ENCODE measurements at places on chromosomes 1 and 21. TPM values are rescaled to one million over a fixed set of nuclear protein-coding genes. Genes with fewer than 3 reads are reported as not detected.
A peak's percentile ranks its signal among the peaks of the same experiment; 100 is the strongest.

GRCh38 chr1:25802915-25803314, 2.9 kb downstream of the SELENON start:
- H3K36me3 ChIP-seq = peaks cover 28% of the 10 kb centered on the region
- no peak overlapping the region for H3K4me3 ChIP-seq
- no peaks in the 10 kb centered on the region for H3K27me3 ChIP-seq
- no peak for DNase-seq
- H3K4me1 ChIP-seq = peaks cover 90% of the 10 kb centered on the region

DNA sequence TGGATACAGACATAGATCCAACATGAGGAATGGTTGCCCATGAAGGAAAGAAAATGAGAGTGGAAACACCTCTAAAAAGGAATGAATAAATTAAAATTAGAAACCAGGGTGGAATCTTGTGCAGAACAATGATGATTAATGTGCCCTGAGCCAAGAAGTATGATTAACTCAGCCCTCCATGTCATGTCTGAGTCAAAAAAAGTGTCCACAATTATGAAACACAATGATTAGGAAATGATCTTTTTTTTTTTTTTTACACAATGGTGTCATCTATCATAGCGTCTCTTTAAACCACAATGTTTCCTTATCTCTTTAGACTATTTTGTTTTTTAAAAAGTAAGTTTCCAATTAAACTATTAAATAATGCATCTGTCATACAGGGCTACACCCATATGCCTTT, 78.9 kb upstream of the RAB4A start:
- peaks cover 3% of the 10 kb centered on the region for H3K4me1 ChIP-seq
- H3K4me3 ChIP-seq = no peak overlapping the region
- H3K27ac ChIP-seq = no peak overlapping the region
- DNase-seq = no peak
- no peaks in the 10 kb centered on the region for H3K36me3 ChIP-seq

LCA5L gene
- 3.0 TPM for total RNA-seq

GRCh38 chr1:204065174-204065985, 7.5 kb upstream of the SOX13 start:
- no peaks in the 10 kb centered on the region for H3K27me3 ChIP-seq
- no peak overlapping the region for H3K4me3 ChIP-seq
- no peak overlapping the region for H3K27ac ChIP-seq
- H3K4me1 ChIP-seq = no peaks in the 10 kb centered on the region
- no peaks in the 10 kb centered on the region for H3K36me3 ChIP-seq
- DNase-seq = no peak

DNA sequence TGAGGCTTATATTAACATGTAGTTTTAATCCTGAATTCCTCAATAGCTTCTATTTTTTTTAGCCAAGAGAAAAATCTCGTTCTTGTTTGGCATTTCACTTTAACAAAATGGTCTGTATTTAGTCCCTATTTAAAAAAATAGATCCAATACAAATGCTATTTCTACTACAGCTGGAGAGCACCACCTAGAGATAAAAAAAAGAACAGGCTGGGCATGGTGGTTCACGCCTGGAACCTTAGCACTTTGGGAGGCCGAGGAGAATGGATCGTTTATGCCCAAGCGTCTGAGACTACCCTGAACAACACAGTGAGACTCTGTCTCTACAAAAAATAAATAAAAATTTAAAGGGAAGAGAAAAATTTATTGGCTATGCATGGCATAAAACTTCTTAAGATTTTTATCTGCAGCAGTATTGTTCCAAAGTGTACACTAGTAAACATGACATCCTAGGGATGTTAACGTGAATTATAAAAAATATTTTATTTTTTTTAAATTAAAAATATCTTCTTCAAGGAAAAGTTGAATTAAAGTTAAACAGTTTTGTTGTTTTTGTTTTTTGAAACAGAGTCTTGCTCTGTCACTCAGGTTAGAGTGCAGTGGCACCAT, 4.4 kb downstream of the ST7L start:
- H3K36me3 ChIP-seq = peaks cover 71% of the 10 kb centered on the region
- DNase-seq = no peak
- no peak overlapping the region for H3K27ac ChIP-seq

FASLG gene
- total RNA-seq = 1.2 TPM

GPR153 gene
- total RNA-seq = 16.6 TPM

DNA sequence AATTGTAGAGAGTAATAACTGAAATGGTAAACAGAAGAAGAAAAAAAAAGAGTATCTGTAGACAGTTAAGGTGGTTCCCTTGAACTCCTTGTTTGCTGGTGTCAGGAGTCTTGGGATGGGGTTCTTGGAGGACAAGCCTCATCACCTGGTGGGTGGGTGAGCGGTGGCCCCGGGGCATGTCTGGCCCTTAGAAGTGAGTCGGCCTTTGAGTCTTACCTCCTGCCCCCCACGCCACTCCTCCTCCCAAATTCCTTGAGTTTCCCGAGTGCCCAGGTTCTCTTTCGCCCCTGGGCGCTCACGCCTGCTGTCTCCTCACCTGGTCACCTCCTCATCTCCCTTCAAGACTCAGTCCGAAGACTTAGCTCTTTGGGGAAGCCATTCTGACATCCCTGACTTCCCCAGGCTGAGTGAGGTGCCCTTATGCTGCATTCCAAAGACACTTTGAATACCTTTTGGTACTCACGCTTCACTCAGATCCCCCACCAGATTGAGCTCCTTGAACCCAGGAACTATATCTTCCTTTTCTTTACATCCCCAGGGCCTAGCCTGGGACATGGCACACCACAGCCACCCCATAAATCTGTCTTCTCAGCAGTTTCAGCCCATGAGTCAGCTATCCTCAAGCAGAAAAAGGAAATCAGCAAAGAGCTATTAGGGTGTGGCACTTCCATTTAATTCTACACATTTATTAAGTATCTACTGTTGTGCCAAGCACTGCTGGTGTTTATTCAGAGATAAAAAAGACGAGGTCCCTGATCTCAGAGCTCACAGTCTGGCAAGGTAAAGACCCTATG, 13.5 kb upstream of the IKBKE start:
- no peak for DNase-seq
- H3K36me3 ChIP-seq = peaks cover 65% of the 10 kb centered on the region
- no peaks in the 10 kb centered on the region for H3K27me3 ChIP-seq
- H3K4me3 ChIP-seq = no peak overlapping the region
- peaks cover 15% of the 10 kb centered on the region for H3K4me1 ChIP-seq

PGBD5 gene
- total RNA-seq = 2.3 TPM

- no peaks in the 10 kb centered on the region for H3K27me3 ChIP-seq
- no peak overlapping the region for H3K4me3 ChIP-seq
- no peak for DNase-seq
- H3K27ac ChIP-seq = peak overlapping the region; percentile 93
Observed at GRCh38 chr1:161199506-161200139, 769 bp upstream of the ADAMTS4 start.

DNA sequence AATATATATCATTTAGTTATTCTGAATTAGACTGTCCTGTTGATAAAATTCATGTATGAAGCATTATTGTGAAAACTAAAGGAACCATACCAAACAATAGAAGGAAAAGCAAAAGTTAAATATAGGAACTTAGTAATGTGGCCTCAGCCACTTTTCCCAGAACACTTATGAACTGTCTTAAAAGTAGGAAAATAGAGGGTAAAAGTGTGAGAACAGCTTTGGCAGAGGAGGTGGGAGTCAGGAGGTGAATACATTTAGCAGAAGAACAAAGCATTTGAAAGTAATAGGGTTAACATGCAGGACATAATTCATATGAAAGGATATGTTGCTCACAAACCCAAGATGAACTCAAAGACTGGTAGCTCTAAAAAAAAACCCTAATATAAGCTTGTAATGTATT, 121.9 kb downstream of the KCNT2 start:
- H3K27ac ChIP-seq = no peak overlapping the region
- no peaks in the 10 kb centered on the region for H3K36me3 ChIP-seq
- H3K4me1 ChIP-seq = no peaks in the 10 kb centered on the region
- no peak overlapping the region for H3K4me3 ChIP-seq

- no peaks in the 10 kb centered on the region for H3K27me3 ChIP-seq
- peaks cover 7% of the 10 kb centered on the region for H3K36me3 ChIP-seq
Observed at GRCh38 chr1:211942583-211942982, 92.8 kb downstream of the INTS7 start.
